Hematopoietic multipotent progenitor cell treated with erythropoietin and hydrocortisone succinate and interleukin-3 and kit ligand, for 17 days (in vitro differentiated cells): ENCODE measurements at places on chromosomes 5 and 9.

- DNase-seq = no peak
These were observed 76.6 kb upstream of the CCDC152 start for GRCh38 chr5:42680046-42680445.

- no peak for DNase-seq
These were observed 577.7 kb upstream of the FTMT start for GRCh38 chr5:121273833-121274433.

DNA sequence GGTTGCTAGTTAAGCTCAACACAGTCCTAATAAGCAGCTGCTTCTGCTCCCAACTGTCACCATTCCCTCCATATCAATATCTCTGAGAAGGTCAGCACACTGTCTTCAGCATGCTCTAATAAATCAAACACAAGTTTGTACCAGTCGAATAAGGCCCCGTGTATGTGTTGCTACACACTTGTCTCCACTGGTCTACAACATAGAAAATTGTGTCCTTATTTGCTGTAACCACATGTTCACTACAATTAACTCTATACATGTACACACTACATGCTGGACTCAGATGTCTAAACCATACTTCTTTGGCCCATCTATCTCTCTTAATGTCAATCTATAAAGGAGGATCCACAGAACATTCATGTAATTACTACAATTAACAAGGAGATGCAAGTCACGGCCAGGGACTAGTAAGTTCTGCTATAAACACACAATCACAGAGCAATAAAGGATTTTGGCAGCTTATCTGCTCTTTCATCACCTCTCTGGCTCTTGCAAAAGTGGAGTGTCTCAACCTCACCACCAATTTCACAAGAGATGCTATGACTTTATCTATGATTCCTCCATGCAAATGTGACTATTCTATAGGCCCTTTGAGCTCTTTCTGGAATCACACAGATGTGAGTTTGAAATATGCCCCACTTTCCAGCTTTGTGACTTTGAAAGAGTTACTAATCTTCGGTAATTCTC, 143.9 kb downstream of the SEMA5A start:
- DNase-seq = no peak

DNA sequence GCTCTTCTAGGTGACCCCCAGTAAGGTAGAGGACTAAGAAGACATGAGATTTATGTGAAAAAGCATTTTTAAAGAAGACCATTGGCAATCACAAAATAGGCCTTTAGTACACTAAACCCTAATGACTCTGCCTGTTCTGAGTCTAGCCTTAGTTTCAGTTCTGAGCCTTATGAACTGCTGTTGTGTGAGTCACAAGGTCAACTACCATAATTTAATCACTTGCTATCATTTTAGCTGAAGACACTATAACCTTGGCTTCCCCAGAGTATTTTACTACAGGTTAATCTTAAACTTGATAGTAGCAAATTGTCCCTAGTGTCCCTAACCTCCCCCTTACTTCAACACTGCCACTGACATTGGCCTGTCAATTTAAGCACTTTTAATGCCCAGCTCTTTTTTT, 34.4 kb downstream of the APC start:
- DNase-seq = no peak

GRCh38 chr5:41365369-41365768, 145.0 kb downstream of the PLCXD3 start:
- no peak for DNase-seq

GRCh38 chr5:136590581-136590980, 225.2 kb upstream of the TRPC7 start:
- no peak for DNase-seq

- DNase-seq = no peak
These were observed 19.2 kb downstream of the LMAN2 start for GRCh38 chr5:177332031-177332895.

GRCh38 chr5:12488161-12488560, 583.9 kb upstream of the CTNND2 start:
- DNase-seq = no peak

DNA sequence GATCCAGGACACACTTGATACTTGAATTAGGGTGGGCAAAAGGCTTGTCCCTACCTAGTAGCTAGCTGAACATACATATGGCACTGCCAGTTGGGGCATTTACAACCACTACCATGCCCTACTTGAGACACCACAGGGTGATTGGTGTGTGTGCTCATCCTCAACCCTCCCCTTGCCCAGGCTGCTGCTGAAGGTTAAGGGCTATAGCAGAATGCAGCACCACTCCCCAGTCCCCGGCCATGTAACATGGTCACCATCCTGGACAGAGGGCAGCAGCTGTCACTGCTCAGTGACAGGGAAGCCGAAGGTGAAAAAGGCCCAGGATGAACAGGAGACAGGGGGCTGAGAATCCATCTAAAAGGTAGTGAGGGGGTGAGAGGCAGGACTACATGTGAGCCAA, 273.9 kb upstream of the SGCD start:
- no peak for DNase-seq

- DNase-seq = no peak
These were observed 15.1 kb downstream of the TLR4 start for GRCh38 chr9:117719161-117719920.

DNA sequence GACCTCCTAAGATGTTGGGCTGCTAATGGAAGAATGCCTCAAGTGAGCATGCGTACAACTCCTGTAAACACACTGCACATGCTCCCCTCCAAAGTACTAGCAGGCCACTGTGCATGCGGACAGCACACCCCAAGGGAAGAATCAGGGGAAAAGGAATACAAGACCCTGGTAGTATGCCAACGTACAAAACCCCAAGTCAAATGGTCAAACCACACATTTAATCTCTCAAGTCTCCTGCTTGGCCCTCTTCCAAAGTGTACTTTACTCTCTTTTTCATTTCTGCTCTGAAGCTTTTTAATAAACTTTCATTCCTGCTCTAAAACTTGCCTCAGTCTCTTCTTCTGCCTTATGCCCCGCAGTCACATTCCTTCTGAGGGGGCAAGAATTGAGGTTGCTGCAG, 466.4 kb downstream of the DMRTA1 start:
- no peak for DNase-seq

GRCh38 chr5:50745221-50745910, 78.9 kb downstream of the PARP8 start:
- DNase-seq = no peak
